Nucleus accumbens (tissue), 56 donors: ENCODE measurements at places on chromosomes 2 and 18.

GRCh38 chr2:168814939-168815907 is 12.8 kb downstream of the NOSTRIN start:
- no peak for DNase-seq

GRCh38 chr2:238081150-238081549 is 19.0 kb upstream of the ESPNL start:
- no peak for DNase-seq

DNA sequence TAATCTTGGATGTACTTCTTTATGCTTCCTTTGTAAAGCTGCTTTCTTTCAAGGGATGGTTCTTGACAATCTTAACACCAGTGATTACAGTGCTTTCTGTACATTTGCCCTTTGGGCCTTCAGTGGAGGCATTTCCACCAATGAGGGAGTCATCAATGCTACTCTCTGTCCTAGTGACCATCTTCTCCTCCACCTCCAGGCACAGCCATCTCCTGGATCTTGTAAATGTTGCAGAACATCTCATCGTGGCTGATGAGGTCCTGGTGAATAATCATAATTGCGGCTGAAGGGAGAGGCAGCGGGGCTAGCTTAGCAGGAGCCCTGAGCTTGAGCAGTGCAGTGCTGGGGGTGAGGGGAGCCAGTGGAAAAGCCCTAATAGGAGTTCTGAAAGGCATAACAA is 32.5 kb downstream of the IDH1 start:
- no peak for DNase-seq

GRCh38 chr2:238941262-238941792 is 93.4 kb downstream of the TWIST2 start:
- DNase-seq, result no peak

DNA sequence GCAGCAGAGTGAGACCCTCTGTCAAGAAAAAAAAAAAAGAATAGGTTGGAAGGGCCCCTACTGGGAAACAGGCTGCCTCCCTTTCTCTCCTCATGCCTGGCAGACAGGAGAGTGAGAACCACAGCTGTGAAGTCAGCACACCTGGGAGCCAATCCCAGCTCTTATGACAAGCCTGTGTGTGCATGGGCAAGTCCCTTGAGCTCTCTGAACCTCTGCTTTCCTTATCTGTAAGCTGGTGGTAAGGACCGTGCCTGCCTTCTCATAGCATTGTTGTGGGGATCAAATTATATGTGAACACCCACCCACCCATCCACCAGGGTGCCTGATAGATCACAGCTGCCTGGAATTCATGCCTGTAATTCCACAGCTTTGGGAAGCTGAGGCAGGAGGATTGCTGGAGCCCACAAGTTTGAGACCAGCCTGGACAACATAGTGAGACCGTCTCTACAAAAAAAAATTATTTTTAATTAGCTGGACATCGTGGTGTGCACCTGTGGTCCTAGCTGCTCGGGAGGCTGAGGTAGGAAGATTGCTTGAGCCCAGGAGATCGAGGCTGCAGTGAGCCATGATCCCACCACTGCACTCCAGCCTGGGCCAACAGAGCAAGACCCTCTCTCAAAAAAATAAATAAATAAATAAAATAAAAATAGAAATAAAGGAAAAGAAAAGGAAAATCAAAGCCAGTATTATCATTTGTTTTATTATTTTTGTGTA is 66.9 kb upstream of the MCFD2 start:
- DNase-seq, result no peak

GRCh38 chr18:47313901-47314300 is 62.4 kb upstream of the SKOR2 start:
- DNase-seq, result no peak

DNA sequence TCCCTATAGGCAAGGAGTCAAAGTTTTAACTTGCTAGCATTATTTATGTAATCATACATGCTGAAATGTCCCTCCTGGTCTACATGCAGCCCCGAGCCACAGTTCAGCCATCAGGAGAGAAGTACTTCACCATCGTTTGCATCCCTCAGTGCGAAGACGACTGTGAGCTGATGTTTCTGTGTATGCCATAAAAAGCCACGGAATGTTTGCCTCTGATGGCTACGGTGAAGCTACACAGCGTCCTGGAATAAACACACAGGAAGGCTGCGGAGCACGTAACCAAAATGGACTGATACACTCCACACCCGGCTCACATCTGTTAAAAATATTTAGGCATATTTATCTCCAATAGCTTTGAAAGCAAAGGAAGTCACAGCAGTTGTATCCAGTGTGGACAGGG is 4.3 kb upstream of the SALL3 start:
- no peak for DNase-seq

DNA sequence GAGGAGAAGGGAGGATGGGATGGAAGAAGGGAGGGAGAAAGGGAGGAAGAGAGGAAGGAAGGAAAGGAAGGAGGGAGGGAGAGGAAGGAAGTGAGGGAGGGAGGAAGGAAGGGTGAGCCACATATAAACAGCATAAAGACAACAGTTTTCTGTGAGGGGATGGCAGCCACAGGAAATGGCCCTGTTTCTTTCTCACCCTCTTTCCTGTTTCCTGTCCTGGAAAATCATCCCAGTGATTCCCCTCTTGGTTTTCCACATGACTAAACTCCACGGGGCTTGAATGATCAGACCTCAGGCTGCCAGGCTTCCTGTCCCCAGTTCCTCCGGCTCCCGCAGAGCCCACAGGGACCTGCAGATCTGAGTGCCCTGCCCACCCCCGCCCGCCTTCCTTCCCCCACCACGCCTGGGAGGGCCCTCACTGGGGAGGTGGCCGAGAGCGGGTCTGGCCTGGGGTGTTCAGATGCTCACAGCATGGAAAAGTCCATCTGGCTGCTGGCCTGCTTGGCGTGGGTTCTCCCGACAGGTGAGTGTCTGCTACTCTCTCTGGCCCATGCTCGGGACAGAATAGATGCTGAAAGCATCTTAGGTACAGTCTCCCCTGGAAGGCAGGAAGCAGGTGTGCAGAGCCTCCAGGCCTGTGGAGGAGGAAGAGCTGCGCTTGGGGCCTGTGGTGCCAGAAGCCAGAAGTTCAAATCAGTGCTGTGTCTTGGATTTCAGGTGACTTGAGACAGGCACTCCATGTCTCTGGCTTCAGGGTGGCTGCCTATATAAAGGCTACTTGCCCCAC is at the start of gene SIGLEC15:
Gene SIGLEC15, plus strand, starts transcription at position 418 of the 787 bp plus-strand sequence. Its CDS starts 54 bp downstream, at position 472.
- DNase-seq, result no peak

GRCh38 chr2:39524061-39524460 is 87.0 kb upstream of the MAP4K3 start:
- no peak for DNase-seq

DNA sequence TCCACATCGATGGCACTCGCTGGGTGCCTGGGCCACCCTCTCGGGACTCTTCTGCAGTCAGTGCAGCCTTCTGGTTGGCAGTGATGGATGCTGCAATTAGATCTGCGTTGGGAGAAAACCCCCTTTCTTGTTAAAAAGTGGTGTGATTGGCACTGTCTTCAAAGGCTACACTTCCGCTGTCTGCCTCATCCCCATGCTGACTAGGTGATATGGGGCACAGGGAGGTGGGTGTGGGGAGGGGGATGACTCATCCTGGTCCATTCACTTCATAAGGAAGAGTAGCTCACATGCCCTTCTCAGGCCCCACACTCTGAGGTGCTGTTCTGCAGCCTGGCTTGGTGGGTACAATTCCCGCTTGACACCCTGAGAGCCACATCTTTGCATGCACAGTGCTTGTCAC is 77.4 kb downstream of the THNSL2 start:
- DNase-seq, result no peak

- no peak for DNase-seq
These were observed 3.1 kb downstream of the ARHGAP25 start for GRCh38 chr2:68737711-68738110.

DNA sequence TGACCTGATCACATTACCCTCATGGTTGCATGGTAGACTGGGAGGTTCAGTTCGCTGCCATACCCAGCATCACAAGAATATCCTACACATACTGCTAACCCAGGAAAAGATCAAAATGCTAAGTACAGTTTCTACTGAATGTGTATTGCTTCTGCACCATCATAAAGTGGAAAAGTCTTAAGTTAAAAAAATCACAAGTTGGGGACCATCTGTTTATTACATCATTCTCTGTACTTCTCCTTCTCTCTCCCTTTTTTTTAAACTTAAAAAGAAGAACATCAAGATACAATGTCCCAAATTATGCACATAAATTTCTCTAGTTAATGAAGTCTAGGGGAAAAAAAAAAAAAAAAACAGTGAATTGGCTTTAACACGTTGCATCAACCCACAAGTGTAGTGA is 43.3 kb downstream of the NBAS start:
- DNase-seq, result no peak
